IMR-90 (cell line): ENCODE measurements at places on chromosomes 2 and 18. TPM values are rescaled to one million over a fixed set of nuclear protein-coding genes. Genes with fewer than 3 reads are reported as not detected.

STARD6 gene
- not detected in 2 replicates for polyA plus RNA-seq

UCN gene
- polyA plus RNA-seq, result 0.22 and 0.30 TPM in 2 replicates

HNRNPA3 gene
- 111 and 119 TPM in 2 replicates for polyA plus RNA-seq

DOCK10 gene
- polyA plus RNA-seq, result 46.7 and 58.6 TPM in 2 replicates

XPO1 gene
- 55.9 and 78.5 TPM in 2 replicates for polyA plus RNA-seq

TUBA3D gene
- polyA plus RNA-seq, result not detected in 2 replicates

ATL2 gene
- polyA plus RNA-seq, result 16.0 and 22.1 TPM in 2 replicates

SLC8A1 gene
- polyA plus RNA-seq, result 6.6 and 7.7 TPM in 2 replicates

HOXD4 gene
- polyA plus RNA-seq, result not detected in 2 replicates

KRTCAP3 gene
- 1.1 and 1.5 TPM in 2 replicates for polyA plus RNA-seq

TRIM43 gene
- not detected in 2 replicates for polyA plus RNA-seq

ATP8B1 gene
- polyA plus RNA-seq, result 57.7 and 64.3 TPM in 2 replicates

E2F6 gene
- 7.2 and 8.2 TPM in 2 replicates for polyA plus RNA-seq

ST8SIA3 gene
- polyA plus RNA-seq, result not detected in 2 replicates

IMPA2 gene
- 4.7 and 5.5 TPM in 2 replicates for polyA plus RNA-seq

LBX2 gene
- 0.62 and 0.66 TPM in 2 replicates for polyA plus RNA-seq

ATP5MC3 gene
- polyA plus RNA-seq, result 365 and 385 TPM in 2 replicates
